ENCODE measurements at places on chromosomes 2 and 18.

DNA sequence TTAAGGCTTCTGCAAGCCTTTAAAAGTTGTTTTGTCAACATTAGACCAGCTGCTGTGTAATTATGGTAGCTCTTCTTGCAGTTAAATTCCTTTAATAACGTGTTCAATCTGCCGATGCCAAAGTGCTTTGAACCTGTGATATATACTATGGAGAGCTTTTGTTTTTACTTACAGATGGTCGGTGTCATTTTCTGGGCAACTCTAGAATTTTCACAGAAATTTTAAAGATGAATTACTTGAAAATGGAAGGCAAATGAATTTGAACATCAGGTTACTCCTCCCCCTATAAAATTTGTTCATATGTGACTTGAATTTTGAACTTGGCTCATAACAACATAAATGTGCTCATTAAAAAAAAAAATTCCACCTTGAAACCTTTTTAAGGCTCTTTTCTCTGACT lies 23.0 kb downstream of the LYPD6 start:
- DNase-seq: no peak

- no peak for DNase-seq
These were observed 4.7 kb upstream of the PPP4R1 start for GRCh38 chr18:9619056-9619455.

- DNase-seq: no peak
These were observed 224.5 kb downstream of the CYP26B1 start for GRCh38 chr2:71923143-71923525.

- peak; percentile 47 for DNase-seq
These were observed 91.8 kb downstream of the TGIF1 start for GRCh38 chr18:3541549-3542386.

GRCh38 chr2:219054956-219055903 lies 5.5 kb downstream of the IHH start:
- DNase-seq: no peak

DNA sequence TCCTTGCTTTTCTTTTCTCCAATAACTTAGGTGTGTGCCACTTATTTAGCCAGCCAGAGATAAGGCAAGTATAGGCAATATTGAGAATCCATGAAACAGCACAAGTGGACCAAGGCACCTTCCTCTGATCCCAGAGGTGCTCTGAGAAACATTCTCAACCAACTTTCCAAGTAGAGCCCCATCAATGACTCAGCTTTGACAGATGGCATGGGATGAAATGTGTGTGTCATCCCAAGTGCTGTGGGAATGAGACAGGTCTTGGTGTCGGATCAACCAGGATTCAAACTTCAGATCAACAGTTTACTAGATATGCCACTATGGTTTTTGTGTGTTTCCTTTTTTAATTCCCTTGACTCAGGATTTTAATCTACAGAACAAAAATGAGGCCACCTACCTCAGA lies 164.0 kb downstream of the GRB14 start:
- DNase-seq: no peak

GRCh38 chr2:9220201-9220600 lies 13.6 kb downstream of the ASAP2 start:
- no peak for DNase-seq

DNA sequence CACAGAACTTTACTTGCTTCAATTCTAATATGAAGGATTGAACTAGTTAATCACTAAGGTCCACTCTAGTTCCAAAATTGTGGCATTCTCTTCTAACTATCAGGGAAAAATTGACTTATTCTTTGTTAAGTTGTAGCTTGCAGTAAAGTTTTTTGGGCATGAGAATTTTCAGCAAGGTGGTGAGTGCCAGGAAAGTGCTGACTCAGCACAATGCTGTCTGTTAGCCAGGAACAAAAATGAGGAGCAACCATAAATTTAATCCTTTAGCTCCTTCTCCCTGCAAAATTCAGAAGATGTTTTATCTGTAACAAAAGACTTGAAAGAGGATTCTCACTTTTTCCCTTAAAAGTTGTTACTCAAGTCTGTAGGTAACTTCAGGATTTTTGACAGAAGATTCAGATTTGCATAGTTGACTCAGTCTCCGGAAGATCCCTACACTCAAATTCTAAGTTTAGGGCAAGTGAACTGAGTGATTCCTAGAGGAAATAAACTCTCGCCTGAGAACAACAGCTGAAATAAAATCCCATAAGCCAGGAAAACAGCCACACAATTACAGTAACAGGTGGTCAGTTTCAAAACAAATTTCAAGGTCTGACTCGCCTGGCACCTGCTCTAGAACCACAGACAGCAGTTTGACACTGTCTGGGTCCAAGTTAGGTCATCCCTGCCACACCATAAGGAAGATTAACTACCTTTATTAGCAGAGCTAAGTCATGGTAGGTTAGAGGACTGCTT lies 20.2 kb upstream of the DARS1 start:
- DNase-seq: peak; percentile 73

GRCh38 chr2:196315388-196316049 lies 144.1 kb upstream of the STK17B start:
- peak; percentile 85 for DNase-seq

Measured in renal cortical epithelial cell (primary cell).